ENCODE measurements at places on chromosomes 16 and 17.

DNA sequence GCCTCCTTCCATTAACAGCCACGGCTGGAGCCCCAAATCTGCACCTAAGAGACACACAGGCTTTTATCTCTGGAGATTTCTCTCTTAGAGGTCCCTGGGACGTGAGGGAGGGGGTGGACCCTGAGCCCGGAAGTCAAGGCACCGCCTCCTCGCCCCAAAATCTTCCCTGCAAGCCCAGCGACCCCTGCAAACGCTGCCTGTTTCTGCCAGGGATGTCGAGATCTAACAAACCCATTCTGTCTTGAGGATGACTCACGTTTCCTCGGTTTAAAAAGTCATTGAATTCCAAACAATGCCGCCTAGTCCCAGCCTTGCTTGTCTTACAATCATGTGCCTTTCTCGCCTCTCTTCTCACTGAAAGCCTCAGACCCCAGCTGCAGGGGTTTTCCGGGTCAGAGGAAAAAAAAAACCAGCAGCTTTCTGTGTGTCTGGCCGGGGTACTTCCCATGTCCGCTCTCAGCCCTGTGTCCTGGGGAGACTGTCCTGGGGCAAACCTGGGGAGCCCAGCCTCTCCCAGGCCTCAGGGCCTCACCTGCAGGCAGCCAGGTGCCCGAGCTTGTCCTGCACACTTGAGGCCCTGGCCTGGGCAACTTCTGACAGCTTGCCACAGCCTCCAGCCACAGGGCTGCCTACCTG, 15.4 kb downstream of the ARL2BP start:
- no peak for DNase-seq

DNA sequence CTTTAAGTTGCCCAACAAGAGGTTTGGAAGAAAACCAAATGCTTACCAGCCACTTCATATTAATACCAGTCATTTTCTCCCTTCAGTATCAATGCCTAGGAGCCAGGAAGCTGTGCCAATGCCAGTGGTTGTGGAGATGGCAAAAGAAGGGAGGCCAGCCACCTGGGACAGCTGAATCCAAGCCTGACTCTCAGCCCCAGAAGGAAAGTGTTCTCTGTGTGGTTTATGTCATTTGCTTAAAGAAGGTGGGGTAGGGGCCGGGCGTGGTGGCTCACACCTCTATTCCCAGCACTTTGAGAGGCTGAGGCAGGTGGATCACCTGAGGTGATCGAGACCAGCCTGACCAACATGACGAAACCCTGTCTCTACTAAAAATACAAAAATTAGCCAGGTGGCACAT, 13.4 kb downstream of the C17orf78 start:
- no peak for DNase-seq

DNA sequence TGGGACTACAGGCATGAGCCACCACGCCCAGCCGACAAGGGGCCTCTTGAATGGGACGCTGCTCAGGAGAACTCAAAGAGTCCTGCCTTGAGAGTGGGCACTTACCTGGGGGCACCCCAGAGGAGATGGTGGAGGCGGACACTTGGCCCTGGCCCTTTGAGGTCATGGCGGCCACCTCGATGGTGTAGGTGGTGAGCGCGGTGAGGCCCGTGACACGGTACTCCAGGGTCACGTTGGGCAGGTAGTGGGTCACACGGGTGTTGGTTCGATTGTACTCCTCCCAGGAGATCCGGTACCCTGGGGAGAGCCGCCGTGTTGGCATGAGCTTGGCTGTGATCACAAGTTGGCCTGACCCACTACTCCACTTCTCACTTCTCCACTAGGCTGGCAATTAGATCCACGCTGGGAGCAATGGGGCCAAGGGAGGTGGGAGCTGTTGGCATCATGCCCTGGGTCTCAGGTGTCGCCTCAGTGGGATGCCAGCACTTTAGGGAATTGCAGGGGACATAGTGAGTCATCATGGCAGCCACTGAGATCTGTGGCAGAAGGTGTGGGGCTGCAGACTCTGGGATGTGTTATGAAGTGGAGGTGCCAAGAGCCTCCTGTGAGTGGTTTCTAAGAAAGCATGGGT, 89.2 kb upstream of the CDC42EP4 start:
- no peak for DNase-seq

DNA sequence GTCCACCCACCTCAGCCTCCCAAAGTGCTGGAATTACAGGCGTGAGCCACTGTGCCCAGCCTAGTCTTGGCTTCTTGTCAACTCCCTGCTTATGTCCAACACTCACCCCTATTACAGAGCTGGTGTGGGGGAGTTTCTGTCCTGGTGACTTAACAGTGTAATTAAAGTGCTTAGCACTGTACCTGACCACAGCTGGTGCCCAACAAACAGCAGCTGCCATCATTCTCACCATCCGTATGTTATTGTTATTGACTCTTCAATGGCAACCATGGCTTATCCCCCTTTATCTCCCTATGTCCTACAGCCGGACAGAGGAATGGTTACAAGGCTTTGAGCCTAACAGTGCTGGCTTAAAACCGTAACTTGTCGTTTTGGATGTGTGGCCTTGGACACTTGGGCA, 17.0 kb upstream of the BRCA1 start:
- DNase-seq = no peak

DNA sequence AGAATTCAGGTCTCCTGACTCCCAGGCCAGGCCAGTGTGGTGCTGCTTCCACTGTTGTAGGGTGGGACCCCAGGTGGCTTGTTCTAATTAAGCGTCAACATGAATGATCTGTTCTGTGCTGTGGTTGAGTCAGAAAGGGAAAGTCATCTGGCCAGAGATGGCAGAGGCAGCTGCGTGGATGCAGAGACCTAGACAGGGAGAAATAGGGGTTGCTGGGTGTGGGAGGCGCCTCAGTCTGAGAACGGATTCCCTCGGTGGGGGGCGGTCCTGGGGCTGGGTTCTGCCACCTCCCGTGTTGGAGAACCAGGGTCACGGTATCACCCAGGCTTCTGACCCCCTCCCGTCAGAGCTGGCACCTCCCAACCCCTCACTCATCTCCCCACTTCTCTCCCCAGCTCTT, 5.6 kb downstream of the FBRS start:
- no peak for DNase-seq

GRCh38 chr16:5018793-5019192, 14.9 kb downstream of the NAGPA start:
- DNase-seq = no peak

GRCh38 chr17:10683853-10684252, 13.5 kb downstream of the SCO1 start:
- peak; percentile 8 for DNase-seq
